ENCODE measurements at places on chromosomes 1 and 21. TPM values are rescaled to one million over a fixed set of nuclear protein-coding genes. Genes with fewer than 3 reads are reported as not detected.

The TSTD1 gene
- 200 TPM for total RNA-seq

The A3GALT2 gene
- not detected for total RNA-seq

The GPR137B gene
- total RNA-seq, result 6.0 TPM

The RGS4 gene
- total RNA-seq, result 1.9 TPM

The LRP8 gene
- 1.7 TPM for total RNA-seq

The S100A9 gene
- 99.0 TPM for total RNA-seq

The SLFNL1 gene
- total RNA-seq, result 3.0 TPM

The NUF2 gene
- 28.5 TPM for total RNA-seq

The TNFSF4 gene
- total RNA-seq, result not detected

The PTPN7 gene
- total RNA-seq, result not detected

DNA sequence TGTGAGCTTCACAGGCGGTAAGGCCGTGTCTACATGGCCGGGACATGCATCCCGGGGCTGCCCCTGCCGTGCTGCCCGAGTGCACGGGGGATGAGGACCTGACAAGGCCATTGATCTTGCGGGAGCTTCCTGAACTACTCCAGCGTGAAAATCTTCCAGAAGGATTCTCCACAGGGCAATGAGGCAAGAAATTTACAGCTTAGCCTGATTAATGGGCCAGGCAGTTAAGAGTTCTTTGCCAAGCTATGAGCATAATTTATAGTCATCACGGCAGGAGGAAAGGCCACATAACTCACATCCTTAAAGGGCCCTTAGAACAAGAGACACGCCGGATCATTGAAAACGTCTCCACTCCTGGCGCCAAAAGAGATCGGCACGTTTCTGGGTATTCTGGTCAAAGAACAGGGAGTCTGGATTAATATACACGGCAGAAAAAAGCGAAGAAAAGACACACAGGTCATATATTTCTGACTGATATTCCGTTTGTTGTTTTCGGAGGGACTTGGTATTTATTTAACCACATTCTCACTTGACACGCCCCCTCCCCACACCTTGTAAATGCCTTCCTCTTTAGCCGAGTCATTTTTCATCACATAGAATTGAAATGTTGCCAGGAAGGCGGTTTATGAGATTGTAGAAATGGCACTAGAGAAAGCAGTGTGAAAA, 180.5 kb downstream of the DYRK1A start:
- H3K36me3 ChIP-seq, result no peaks in the 10 kb centered on the region
- H3K27me3 ChIP-seq, result no peaks in the 10 kb centered on the region
- no peak overlapping the region for H3K4me3 ChIP-seq

- H3K4me3 ChIP-seq, result peak overlapping the region; percentile 6
- DNase-seq, result peak; percentile 27
- peak overlapping the region; percentile 100 for H3K27ac ChIP-seq
- H3K27me3 ChIP-seq, result no peaks in the 10 kb centered on the region
Measured at GRCh38 chr1:234613128-234613875, 3.3 kb upstream of the IRF2BP2 start.

DNA sequence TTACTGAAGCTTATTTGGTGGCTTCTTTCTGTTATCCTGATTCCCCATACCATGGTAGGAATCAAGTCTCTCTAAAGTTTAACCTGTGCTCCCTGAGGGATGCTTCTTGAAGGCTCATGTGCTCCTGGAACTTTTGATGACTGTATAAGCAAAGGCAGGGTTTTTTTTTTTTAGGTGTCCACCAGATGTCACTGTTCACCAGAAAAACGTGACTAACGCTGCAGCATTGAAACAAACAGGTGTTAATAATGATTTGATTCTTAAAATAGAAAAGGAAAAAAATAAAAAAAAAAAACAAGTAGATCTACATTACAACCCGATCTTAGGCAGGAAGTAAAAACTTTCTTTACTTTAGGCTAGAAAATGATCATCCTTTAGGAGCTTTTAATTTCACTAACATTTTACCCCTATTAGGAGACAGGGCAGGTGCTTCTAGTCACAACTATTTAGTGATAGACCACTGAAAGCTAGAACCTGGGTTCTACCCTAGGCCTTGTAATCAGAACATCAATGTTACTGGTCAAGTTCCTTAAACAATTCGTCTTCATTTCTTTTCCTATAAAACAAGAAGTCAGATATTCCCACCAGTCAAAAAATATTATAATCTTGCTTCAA, 223.0 kb downstream of the PLA2G4A start:
- H3K27ac ChIP-seq, result no peak overlapping the region
- no peak overlapping the region for H3K4me3 ChIP-seq
- no peaks in the 10 kb centered on the region for H3K36me3 ChIP-seq
- no peak for DNase-seq
- no peaks in the 10 kb centered on the region for H3K27me3 ChIP-seq

DNA sequence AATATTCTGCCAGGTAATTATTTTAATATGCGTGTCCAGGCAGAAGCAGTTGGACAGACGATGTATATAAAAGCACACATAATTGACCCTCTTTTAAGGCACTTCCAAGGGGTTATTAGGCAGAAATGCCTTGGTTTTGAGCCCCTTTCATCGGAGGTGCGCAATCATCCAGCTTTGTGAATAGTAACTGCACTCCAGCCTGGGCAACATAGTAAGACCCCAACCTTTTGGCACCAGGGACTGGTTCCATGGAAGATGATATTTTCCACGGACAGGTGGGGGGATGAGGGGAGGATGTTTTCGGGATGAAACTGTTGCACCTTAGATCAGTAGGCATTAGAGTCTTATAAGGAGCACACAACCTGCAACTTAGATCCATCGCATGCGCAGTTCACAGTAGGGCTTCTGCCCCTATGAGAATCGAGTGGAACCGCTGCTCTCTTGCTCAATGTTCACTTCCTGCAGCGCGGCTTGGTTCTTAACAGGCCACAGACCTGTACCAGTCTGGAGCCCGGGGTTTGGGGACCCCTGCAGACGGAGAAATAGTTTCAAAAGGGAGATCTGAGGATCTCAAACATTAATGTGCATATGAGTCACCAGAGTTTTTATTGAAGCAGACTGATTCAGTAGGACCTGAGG, 1.8 kb upstream of the MCOLN2 start:
- no peaks in the 10 kb centered on the region for H3K36me3 ChIP-seq
- H3K4me3 ChIP-seq, result peak overlapping the region; percentile 83
- peak; percentile 35 for DNase-seq
- peaks cover 7% of the 10 kb centered on the region for H3K4me1 ChIP-seq
- H3K27ac ChIP-seq, result no peak overlapping the region

- H3K27me3 ChIP-seq, result no peaks in the 10 kb centered on the region
- no peaks in the 10 kb centered on the region for H3K36me3 ChIP-seq
- no peak for DNase-seq
- H3K4me1 ChIP-seq, result no peaks in the 10 kb centered on the region
Measured at GRCh38 chr21:15604413-15604812, 125.4 kb upstream of the USP25 start.

GRCh38 chr1:154861607-154862094, 8.4 kb downstream of the KCNN3 start:
- H3K4me3 ChIP-seq, result no peak overlapping the region
- H3K27ac ChIP-seq, result no peak overlapping the region
- H3K27me3 ChIP-seq, result peaks cover 24% of the 10 kb centered on the region

DNA sequence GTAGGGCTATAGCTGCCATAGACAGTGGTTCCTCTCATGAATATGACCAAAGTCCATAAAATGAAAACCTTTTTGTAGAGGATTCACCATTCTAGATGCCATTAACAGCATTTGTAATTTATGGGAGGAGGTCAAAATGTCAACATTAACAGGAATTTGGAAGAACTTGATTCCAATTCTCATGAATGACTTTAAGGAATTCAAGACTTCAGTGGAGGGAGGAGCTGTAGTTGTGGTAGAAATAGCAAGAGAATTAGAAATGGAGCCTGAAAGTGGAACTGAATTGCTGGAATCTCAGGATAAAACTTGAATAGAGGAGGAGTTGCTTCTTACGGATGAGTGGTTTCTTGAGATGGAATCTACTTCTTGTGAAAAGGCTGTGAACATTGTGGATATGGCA, 65.4 kb upstream of the ESRRG start:
- H3K27me3 ChIP-seq, result no peaks in the 10 kb centered on the region
- no peaks in the 10 kb centered on the region for H3K4me1 ChIP-seq
- no peaks in the 10 kb centered on the region for H3K36me3 ChIP-seq
- H3K4me3 ChIP-seq, result no peak overlapping the region

DNA sequence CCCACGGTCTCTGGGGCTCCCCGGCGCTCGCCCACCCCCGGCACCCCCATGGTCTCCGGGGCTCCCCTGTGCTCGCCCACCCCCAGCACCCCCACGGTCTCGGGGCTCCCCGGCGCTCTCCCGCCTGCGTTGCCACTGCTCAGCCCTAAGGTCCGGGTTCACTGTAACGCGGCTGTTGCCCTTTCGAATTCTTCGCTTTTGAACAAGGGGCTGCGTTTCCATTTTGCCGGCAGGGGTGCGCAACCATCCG, 5.2 kb upstream of the FTCD start:
- H3K36me3 ChIP-seq, result no peaks in the 10 kb centered on the region
- H3K4me1 ChIP-seq, result peaks cover 3% of the 10 kb centered on the region
- no peak overlapping the region for H3K4me3 ChIP-seq
- DNase-seq, result peak; percentile 5
- H3K27me3 ChIP-seq, result peaks cover 29% of the 10 kb centered on the region

DNA sequence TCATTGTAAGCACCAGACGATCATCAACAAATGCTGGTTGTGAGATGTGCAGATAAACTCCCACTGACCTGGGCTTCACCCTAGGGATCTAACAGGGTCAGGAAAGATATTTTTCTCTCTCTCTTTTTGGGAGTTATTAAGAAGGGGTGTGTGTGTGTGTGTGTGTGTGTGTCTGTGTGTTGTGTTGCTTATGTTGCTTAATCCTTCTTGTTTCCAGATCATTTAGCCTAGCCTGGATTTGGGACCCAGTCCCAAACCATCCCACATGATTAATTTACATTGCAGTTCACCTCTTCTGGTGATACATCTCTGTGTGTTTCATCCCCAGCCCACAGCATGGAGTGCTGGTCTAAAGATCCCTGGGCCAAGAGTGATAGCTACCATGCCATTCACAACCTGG, 122.8 kb upstream of the IPO9 start:
- H3K4me3 ChIP-seq, result no peak overlapping the region
- no peaks in the 10 kb centered on the region for H3K36me3 ChIP-seq
- no peaks in the 10 kb centered on the region for H3K27me3 ChIP-seq
- no peak overlapping the region for H3K27ac ChIP-seq
- H3K4me1 ChIP-seq, result peaks cover 16% of the 10 kb centered on the region

DNA sequence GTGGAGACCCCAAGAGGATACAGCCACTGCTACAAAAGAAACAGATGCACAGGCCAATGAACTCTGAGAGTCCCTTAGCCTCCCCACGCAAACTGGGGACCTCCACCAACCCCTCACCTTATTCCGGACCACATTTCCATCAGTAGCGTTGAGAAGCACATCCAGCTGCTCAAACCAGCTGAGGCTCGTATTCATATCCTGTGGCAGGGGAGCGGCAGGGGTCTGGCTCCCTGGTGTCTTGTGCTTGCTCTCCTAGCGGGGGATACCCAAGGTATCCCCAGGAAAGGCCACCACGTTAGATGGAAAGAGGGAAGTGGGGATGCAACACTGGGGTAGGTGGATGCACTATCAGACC, 481 bp downstream of the CCDC163 start:
- peaks cover 28% of the 10 kb centered on the region for H3K4me1 ChIP-seq
- H3K4me3 ChIP-seq, result peak overlapping the region; percentile 60
- H3K27me3 ChIP-seq, result no peaks in the 10 kb centered on the region
- no peak for DNase-seq
- no peaks in the 10 kb centered on the region for H3K36me3 ChIP-seq
- peak overlapping the region; percentile 81 for H3K27ac ChIP-seq

- H3K4me1 ChIP-seq, result no peaks in the 10 kb centered on the region
- no peak for DNase-seq
- H3K27ac ChIP-seq, result no peak overlapping the region
- H3K4me3 ChIP-seq, result no peak overlapping the region
- no peaks in the 10 kb centered on the region for H3K36me3 ChIP-seq
Measured at GRCh38 chr1:54167422-54168139, 14.8 kb upstream of the CDCP2 start.

DNA sequence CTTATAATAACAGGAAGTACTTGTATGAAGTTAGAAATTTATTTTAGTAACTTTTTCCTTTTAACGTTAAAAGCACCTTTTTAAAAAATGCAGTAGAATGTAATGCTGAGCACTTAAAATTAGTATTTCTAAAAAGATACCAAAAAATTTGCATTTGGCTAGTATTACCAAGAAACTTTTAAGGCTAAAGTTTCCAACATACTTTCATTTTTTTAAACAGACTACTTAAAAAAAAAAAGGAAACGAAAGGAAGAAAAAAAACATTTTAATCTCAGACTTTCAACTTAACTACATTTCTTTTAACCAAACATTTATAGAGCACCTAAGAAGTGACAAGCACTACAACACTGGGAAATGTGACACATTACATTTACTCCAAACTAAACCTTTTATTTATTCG, 2.8 kb downstream of the ARID4B start:
- no peak overlapping the region for H3K4me3 ChIP-seq
- no peaks in the 10 kb centered on the region for H3K27me3 ChIP-seq
- no peaks in the 10 kb centered on the region for H3K36me3 ChIP-seq
- DNase-seq, result no peak
- peaks cover 35% of the 10 kb centered on the region for H3K4me1 ChIP-seq

DNA sequence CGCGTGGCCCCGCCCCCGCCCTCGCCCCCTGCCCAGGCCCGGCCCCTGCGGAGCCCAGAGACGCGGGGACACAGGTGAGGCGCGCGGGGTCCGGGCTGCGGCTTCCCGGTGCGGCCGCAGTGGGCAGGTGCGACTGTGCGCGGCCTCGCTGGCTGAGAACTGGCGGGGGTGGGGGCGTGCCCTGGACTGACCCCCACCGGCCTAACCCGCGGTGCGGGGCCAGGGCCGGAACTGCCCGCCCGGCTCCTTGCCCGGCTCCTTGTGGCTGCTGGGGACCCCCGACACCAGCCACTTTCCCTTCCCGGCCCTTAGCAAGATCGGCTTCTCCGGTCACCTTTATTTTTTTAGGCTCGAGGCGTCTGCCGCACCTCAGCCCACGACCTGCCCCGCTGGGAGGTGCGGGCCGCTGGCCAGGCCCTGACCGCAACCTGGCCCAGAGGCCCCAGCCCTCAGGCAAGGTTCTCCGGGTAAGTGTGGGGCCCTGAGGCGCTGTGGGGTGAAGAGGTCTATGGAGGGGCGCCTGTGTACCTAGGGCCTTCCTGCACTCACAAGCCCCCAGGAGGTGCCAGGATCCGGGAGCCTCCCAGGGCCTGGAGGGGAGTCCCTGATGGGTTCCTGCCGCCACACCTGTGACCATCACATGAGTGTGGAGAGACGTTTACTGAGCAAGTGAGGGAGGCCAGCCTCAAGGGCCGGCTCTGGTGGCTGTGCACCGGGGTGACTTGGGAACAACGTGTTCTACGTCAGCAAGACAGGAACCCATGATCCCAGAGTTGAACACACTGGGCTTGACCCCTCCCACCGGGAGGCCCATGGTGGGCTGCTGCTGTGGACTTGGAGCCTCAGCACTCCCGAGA, at the start of gene SMIM1:
TSS of gene SMIM1 (plus strand) at position 35 of the 857 bp plus-strand sequence. CDS start 2,625 bp downstream, outside the sequence.
- peak within 1 kb of the TSS; percentile 64 for H3K27ac ChIP-seq
- H3K4me3 ChIP-seq, result peak within 1 kb of the TSS; percentile 70
- H3K36me3 ChIP-seq, result no peaks in the 10 kb centered on the region
- peaks cover 36% of the 10 kb centered on the region for H3K4me1 ChIP-seq

- no peak for DNase-seq
- H3K36me3 ChIP-seq, result no peaks in the 10 kb centered on the region
- no peak overlapping the region for H3K4me3 ChIP-seq
- H3K27ac ChIP-seq, result no peak overlapping the region
- peaks cover 2% of the 10 kb centered on the region for H3K4me1 ChIP-seq
- H3K27me3 ChIP-seq, result peaks cover 21% of the 10 kb centered on the region
Measured at GRCh38 chr1:201125800-201126199, 1.2 kb downstream of the ASCL5 start.

- peaks cover 13% of the 10 kb centered on the region for H3K4me1 ChIP-seq
- peak within 1 kb of the TSS; percentile 44 for H3K27ac ChIP-seq
- H3K27me3 ChIP-seq, result peaks cover 81% of the 10 kb centered on the region
- H3K36me3 ChIP-seq, result no peaks in the 10 kb centered on the region
- peak within 1 kb of the TSS; percentile 25 for H3K4me3 ChIP-seq
- DNase-seq, result peak; percentile 71
Measured at GRCh38 chr1:211133836-211134669, at the start of gene KCNH1. Gene KCNH1 (minus strand): TSS chr1:211134148. CDS start chr1:211133945, 203 bp downstream.
